ENCODE measurements at places on chromosomes 13 and 19.

GRCh38 chr13:40210865-40211585, 455.4 kb downstream of the FOXO1 start:
- no peak for DNase-seq

GRCh38 chr13:25977216-25977615, 74.6 kb downstream of the SHISA2 start:
- no peak for DNase-seq

DNA sequence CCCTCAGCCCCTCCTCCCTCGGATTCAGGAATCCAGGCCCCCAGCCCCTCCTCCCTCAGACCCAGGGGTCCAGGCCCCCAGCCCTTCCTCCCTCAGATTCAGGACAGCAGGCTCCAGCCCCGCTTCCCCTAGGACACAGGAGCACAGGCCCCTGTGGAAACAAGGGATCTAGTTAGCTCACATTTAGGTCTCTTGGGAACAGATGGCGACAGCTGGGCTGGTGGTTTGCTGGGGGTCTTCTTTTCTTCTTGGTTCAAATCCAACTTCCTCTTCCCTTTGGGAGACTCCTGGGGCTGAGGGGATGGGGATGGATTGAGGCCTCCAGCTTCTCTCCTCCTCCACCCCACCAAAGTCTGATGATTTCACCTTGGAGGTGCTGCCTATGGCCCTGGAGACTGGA, 19.6 kb downstream of the ZNF575 start:
- no peak for DNase-seq

DNA sequence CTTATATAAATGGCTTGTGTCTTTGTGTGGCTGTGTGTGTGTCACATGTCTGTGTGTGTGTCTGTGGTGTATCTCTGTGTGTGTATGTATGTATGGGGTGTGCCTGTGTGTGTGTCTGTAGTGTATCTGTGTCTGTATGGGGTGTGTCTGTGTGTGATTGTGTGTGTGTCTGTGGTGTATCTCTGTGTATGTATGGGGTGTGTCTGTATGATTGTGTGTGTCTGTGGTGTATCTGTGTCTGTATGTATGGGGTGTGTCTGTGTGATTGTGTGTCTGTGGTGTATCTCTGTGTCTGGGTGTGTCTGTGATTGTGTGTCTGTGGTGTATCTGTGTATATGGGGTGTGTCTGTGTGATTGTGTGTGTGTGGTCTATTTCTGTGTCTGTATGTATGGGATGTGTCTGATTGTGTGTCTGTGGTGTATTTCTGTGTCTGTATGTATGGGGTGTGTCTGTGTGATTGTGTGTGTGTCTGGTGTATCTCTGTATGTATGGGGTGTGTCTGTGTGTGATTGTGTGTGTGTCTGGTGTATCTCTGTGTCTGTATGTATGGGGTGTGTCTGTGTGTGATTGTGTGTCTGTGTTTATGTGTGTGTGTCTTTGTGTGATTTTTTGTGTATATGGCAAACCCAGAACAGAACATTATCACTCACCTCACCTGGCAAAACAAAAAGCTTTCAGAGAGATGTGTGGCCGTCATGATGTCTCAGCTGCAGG, 56.1 kb upstream of the MCF2L start:
- no peak for DNase-seq

DNA sequence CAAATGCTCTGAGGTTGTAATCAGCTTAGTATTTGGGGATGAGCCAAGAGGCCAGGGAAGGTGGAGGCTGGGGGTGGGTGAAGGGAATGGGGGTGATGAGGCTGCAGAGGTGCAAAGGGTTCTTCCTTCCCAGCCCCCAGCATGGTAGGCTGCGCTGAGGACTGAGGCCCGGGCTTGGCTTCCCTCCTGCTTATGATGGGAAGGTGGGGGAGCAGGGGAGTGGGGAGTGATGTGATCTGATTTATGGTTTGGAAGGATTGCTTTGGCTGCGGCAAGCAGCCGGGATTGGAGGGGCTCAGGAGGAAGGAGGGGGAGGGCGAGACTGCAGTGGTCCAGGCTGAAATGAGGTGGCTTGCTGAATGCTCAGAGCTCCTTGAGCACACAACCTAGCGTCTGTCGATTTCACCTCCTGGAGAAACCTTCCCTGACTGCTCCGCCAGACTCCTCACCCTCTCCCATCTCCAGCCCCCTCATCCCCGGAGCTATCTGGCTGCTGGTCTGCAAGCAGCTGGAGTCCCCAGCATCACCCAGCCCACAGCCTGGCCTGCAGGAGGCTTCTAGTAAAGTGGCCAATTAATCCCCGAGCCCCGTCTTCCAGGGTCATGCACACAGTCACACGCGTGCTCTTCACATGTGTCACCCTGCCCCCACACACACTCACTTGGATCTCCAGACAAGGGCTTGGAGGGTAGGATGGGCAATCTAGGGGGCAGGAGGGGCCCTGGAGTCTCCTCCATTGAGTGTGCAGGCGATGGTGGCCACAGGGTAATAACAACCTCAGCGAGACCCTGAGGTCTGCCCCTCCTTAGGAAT, 757 bp upstream of the CLEC11A start:
- DNase-seq, result no peak

DNA sequence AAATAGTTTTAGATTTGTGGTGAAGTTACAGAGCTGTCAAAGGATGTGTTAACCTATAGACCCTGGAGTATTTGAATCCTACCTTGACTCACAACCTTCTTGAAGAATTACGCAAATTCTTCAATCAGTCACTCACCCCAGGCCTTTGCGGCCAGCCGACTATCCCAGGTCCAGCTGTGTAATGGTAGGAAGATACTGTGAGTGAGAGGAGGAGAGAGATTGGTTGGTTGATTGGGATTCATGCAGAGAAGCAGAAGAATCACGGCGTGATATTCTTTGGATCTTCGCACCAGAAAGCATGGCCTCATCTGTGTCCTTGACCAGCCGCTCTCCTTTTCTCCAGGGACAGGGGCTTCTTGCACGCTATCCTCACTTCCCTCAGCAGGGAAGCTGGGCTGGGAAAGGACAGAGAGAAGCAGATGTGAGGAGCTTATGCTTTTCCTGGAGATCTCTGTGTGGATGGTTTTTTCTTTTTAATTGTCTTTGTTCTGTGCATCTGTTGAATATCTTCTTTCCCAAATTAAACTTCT, 249.1 kb downstream of the GGACT start:
- DNase-seq, result no peak

DNA sequence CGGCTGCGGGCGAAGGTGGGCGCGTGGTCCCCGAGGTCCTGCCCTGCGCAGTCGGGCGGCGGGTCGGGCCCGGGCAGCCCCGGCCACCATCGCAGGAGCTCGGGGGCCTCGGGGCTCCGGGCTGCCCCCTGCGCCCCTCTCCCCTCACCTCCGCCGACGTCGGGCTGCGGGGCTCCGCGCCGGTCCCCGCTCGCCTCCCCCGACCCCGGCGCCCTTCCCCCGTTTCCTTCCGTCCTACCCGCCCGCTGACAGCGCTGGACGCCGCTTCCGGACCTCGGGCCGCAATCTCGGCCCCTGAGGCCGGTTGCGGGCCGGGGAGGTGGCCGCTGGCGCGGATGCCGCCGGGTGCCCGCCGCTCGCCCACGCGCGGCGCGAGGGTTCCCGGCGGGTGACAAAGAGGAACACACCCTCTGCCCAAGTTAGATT, 720 bp downstream of the FARP1 start:
- peak; percentile 30 for DNase-seq

- no peak for DNase-seq
Observed at GRCh38 chr13:47190696-47191305, 293.9 kb upstream of the HTR2A start.

- DNase-seq, result no peak
Observed at GRCh38 chr13:76684336-76684735, 201.9 kb downstream of the KCTD12 start.

- no peak for DNase-seq
Observed at GRCh38 chr13:71712988-71713653, 153.9 kb downstream of the DACH1 start.

DNA sequence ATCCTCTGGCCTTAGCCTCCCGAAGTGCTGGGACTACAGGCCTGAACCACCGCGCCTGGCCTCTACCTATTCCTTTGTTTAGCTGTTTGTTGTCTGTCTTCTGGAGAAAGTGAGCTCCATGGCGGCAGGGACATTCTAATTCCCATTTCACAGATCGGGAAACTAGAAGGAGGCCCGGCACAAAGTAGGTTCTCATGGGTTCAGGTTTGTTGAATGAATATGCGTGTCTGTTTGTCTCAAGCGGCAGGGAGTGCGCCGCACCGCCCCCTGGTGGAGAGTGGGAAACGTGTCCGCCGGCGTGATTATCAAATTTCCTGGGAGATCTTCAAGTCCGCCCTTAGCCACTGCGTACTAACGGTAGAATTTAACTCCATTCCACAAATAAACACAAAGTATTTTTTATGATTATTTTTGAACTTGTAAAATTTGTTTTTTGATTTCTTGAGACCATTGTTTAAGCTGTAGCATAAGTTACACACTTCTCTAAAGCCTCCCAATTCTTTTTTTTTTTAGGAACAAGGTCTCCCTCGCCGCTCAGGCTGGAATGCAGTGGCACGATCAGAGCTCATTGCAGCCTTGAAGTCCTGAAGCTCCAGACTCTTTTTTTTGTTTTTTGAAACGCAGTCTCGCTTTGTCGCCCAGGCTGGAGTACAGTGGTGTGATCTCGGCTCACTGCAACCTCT, 8.9 kb upstream of the CCDC9 start:
- DNase-seq, result peak; percentile 73

DNA sequence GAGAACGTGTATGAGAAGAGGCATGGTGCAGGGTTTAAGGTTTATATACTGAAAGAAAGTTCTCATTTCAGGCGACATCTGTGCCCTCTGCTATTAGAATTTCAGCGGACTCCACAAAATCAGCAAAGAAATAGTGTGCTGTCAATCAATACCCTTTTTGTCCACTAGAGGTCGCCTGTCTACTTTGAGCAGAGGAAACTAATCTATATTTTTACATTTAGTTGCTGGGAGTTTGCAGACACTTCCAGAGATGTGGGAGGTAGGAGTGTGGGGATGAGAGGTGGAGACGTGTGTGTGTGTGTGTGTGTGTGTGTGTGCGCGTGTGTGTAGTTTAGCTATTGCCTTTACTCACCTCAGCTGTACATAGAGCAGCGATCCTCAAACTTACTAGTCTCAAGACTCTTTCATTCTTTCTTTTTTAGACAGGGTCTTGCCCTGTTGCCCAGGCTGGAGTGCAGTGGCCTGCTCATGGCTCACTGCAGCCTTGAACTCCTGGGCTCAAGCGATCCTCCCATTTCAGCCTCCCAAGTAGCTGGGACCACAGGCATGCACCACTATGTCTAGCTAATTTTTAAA, 9.7 kb downstream of the INAFM1 start:
- peak; percentile 52 for DNase-seq

- peak; percentile 84 for DNase-seq
Observed at GRCh38 chr19:42352301-42353259, 27.1 kb downstream of the MEGF8 start.

DNA sequence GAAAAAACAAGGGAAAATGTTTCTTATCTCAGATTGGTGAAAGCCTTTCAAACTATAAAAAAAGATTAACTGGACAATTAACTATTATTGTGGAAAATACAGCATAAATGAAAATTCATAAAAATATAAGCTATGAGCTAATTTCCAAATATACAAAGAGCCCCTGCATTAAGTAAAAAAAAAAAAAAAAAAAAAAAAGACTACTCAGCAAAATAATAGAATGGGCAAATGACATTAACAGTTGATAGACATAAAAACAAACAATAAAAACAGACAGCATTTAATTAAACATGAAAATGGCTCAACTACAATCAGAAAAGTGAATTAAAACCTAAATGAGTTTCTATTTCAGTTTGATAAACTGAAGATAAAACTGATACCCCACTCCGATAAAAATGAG, 77.5 kb downstream of the RBM26 start:
- DNase-seq, result no peak

GRCh38 chr13:84686973-84687372, 804.7 kb upstream of the SLITRK1 start:
- no peak for DNase-seq

DNA sequence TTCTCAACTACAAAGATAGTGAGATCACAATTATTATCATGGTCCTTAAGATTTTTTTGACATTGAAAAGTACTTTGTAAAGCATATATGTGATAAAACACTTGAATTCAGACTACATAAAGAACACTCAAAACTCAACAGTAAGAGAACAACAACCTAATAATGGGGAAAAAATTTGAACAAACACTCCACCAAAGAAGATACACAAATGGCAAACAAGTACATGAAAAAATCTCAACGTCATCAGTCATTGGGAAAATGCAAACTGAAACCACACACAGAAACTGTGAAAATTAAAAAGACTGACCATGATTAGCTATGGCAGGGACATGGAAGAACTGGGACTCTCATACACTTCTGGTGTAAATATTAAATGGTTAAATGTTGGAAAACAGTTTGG, 70.9 kb downstream of the SPRYD7 start:
- no peak for DNase-seq

GRCh38 chr13:49622174-49622946, 5.9 kb upstream of the ARL11 start:
- no peak for DNase-seq

DNA sequence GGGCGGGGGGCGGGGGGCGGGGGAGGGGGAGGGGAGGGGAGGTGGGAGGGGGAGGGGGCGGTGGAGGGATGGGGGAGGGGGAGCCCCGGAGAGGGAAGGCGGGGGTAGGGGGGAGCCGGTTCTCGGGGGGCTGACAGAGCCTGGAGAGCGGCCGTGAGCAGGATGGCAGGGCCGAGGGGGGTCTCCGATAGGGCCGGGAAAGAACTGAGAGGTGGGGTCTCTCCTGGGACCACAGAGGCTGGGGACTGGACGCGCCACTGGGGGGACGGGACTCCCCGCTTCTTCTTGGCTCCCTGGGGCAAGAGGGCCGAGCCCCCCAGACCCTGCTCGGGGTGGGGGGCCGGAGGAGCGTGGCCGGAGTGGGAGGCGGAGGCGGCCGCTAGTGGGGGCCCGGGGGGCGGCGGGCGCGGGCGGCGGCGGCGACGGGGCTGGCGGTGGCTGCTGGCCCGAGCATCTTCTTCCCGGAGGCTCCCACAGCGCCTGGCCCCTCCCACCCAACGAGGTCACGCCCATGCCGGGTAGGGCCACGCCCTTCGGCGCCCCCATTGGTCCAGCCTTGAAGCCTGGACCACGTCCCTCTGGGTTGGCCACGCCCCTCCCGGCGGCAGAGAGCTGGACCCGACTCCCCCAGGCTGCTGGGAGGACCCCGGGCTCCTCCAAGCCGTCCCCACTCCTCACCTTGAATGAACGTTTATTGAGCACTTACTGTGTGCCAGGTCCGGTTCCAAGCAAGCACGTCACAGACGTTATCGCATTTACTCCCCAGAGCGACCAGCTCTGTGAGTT, at the start of gene NOVA2:
Gene NOVA2 (minus strand): TSS at position 313 of the 786 bp plus-strand sequence. CDS start 514 bp downstream, outside the sequence.
- peak; percentile 80 for DNase-seq

- DNase-seq, result no peak
Observed at GRCh38 chr19:6215701-6216235, 64.0 kb downstream of the MLLT1 start.
